ENCODE measurements at places on chromosomes 11 and 22.

GRCh38 chr11:73990730-73991129 is 8.1 kb upstream of the UCP2 start:
- no peak for DNase-seq

GRCh38 chr11:57568330-57568766 is 876 bp upstream of the UBE2L6 start:
- peak; percentile 97 for DNase-seq

GRCh38 chr22:23816156-23816976 is 22.4 kb downstream of the DERL3 start:
- DNase-seq, result no peak

DNA sequence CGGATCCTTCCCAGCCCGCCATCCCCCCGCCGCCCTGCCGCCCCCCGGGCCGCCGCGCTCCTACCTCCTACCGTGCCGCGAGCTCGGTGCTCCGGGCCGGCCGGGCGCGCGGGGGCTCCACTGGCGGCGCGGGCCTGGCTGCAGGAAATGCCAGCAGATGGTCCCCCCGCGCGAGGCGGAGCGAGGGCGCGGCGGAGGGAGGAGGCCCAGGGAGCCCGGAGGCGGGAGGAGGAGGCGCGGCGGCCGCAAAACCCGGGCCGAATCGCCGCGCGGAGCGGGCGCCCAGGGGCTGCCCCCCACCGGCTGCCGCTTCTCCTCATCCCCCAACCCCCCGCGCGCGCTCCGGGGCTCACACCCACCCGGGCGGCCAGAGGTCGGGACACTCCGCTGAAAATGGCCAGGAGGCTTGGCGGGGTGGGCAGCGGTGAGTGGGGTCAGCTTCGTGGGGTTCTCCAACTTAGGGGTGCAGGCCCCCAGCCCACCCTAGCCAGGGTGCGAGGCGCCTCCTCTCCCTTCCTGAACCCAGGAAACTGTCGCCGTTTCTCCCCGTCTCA is at the start of gene OSBPL5:
Gene OSBPL5 (minus strand): TSS at position 159 of the 554 bp plus-strand sequence. CDS start 36,162 bp downstream, outside the sequence.
- DNase-seq, result peak; percentile 81

DNA sequence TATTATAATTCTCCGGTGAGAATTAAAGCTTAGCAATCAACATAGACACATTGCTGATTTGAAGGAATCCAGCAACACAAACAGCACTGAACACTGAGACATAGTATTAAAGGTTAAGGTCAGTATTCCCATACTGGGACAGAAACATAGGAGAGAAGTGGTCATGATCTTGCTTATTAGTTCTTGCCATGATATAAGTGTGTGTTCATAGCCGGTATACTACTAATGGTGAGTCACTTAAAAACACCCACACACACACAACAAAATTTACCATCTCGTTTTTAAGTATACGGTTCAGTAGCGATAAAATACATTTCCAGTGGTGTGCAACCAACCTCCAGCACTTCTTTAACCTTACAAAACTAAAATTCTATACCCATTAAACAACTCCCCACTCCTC is 96.3 kb downstream of the C11orf65 start:
- no peak for DNase-seq

DNA sequence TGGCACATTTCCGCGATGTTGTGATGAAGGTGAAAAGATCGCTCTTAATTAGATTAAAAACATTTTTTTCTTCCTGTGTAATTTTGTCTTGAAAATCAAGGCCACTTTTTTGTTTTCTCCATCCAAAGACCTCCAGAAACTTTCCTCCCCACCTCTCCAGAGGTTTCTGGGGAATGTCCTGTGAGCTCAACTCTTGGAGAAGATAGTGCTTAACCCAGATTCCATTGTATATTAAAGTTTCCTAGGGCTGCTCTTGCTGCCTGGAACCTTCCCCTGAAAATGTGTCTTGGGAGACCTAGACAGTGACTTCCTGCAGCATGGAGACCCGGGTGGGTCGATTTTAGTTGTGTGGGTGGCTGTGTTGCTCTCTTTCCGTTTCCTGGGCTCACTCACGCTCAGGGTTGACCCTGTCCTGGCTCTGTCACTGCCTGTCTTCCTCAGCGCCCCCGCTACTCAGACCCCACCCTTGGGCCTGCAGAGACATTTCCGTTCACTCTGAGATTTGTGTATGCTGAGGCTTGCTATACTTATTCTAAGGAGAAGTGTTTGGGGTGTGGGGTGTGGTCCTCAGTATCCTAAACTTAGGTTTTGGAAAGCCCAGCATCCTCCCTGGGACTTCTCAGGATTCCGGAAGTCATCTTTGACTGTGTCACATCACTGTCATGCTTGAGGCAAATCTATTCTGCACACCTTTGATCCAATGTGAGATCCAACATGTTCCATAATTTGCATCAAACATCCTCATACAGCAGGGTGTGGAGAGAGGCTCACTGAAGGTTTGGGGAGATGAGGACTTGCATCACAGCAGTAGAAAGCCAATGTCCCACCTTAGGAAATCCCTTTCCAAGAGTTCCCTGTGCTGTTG is 47.2 kb downstream of the KCNQ1OT1 start:
- DNase-seq, result no peak

DNA sequence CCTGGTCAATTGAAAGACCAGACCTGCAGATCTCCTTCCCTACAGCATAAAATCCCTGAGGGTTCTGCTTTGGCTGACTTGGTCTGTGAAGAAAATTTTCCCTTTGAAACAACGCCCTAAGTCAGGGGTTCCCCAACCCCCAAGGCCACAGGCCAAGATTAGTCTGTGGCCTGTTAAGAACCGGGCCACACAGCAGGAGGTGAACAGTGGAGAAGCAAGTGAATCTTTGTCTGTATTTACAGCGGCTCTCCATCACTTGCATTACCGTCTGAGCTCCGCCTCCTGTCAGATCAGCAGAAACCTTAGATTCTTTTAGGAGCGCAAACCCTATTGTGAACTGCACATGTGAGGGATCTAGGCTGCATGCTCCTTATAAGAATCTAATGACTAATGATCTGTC is 38.2 kb downstream of the CCDC83 start:
- DNase-seq, result no peak

DNA sequence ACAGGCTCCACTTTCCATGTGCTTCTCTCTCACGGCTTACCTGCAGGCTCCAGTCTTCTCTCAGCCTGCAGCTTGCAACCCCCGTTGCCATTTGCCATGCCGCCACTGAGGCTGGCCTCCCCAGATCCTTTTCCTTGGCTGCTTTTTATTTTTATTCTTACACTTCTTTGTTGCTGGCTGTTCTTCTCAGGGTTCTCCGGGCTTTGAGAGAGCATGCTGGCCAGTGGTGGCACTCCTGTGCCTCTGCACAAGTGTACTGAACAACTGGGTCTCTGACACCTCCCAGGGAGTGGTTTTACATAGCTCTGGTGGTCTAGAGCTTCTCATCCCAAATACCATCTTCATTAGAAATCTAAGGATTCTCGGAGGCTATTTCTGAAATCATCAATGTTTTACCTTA is 241.7 kb upstream of the MTNR1B start:
- no peak for DNase-seq

GRCh38 chr22:32761251-32761903 is 40.1 kb upstream of the TIMP3 start:
- DNase-seq, result no peak

- no peak for DNase-seq
These were observed 249.1 kb downstream of the MIAT start for GRCh38 chr22:26906464-26906863.

GRCh38 chr11:14070896-14071295 is 108.4 kb downstream of the SPON1 start:
- DNase-seq, result no peak

GRCh38 chr22:32579529-32580220 is 105.1 kb downstream of the FBXO7 start:
- DNase-seq, result no peak

DNA sequence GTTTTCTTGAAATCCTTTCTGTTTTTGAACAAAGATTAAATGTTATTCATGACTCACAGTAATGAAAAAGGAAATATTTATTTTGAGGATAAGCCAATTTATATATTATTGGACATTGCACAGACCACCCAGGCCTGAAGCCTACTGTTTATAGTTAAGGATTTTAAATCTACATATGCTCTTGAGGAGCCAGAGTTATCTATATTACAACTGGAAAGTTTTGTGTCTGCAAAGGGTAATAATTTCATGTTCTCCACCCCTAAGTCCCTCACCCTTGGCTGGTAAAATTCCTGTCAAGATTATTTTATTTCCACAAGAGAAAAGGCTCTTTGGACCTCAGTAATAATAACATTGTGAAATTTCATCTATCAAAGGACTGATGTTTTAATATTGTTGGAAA is 228.2 kb downstream of the TMEM135 start:
- no peak for DNase-seq

DNA sequence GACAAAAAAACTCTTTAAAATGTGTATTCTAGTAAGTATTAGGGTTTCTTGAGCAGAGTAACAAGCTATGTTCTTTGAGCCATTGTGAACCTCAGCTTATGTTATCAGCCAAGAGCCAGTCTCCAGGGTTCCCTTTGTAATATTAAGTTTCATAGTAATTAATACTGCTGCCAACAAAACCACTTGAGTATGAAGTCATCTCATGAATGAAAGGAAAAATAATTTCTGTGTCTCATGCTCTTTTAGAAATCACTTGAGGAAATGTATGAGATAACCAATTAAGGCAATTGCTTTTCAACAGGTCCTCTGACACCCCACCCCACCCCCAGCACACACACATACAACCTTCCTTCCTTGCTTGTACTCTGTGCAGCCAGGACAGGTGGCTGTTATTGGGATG is 59.9 kb downstream of the BBOX1 start:
- no peak for DNase-seq

GRCh38 chr22:39908136-39908535 is 7.3 kb downstream of the GRAP2 start:
- DNase-seq, result no peak

DNA sequence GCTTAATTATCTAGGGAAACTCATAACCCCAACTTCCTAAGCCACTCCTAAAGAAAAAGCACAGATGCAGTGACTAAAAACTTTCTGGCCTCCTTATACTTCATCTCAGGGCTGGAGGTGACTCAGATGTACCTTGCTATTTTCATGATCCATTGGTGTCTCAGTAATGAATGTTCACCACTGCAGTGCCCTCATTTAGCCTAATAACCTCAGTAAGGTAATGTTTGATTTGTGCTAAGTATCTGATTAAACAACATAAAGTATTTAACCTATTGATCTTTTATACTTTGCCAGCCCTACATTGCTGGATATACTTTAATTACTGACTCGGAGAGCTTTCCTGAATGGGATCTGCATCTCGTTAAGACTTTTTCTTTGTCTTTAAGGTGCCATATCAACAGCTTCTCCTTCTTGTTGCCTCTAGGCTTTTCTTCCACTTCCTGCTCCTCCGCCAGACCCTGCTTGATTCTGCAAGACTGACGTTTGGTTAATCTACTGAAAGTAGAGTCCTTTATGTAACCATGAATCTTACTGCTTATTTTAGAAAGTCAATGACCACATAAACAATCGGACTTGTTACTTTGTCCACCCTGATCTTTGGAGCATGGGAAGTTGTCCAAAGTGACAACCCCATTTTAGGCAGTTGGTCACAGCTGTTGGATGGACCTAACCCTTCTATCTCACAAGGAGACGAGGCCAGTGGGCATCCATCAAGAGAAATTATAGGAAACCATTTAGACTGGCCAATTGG is 303.0 kb downstream of the ST3GAL4 start:
- no peak for DNase-seq

GRCh38 chr11:19931141-19931770 is 218.6 kb downstream of the NAV2 start:
- DNase-seq, result no peak

DNA sequence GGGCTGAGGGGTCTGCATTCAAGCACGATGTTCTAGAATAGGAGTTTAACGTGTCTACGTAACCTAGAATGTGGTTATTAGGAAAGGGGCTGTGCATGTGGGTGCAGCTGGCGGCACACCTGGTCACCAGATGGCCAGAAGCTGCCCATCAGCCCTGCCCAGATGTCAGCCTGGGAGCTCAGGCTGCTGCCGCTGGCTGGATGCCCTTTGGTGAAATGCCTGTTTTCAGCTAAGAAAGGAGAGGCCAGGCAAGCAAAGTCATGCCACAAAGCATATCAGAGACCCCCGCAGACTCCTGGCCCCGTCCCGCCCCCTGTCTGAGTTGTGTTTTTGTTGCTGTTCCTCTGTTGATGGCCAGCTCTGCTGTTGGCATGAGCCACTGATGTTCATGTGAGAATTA is 11.3 kb upstream of the ADORA2A start:
- DNase-seq, result no peak

DNA sequence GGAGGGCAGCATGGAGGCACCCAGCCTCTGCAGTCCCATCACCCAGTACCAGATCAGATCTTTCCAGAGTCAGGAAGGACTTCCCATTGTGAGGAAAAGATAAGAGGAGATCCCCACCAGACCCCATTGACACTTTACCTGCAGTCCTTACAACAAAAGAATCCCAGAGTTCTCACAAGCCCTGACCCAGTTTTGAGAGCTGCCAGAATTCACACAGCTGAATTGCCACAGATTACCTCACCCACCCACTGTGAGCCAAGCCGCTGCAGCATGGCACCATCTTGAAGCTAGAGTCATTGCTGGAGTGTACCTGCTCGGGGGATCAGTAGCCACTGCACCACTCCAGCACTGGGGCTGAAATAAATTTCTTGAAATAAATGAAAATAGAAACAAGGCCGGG is 91.8 kb upstream of the UBASH3B start:
- DNase-seq, result no peak

- peak; percentile 66 for DNase-seq
These were observed 720 bp downstream of the UFD1 start for GRCh38 chr22:19478045-19478900.

DNA sequence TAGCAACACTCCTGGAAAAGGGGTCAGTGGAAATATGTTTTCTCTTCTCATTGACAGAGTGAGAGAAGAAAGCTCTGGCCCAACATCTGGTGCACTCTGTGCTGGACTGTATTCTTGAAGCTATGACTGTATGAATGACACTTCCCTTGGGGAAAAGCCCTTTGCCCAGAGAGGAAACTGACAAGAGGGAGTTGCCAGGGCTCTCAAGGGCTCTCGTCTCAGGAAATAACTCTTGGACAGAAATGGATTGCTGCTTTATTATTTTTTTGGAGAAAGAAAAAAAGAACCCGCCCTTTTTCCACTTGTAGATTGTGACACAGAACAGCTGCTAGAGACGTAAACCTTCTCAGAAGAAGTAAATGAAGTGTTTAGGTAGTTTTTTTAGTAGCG is 11.4 kb downstream of the ETS1 start:
- DNase-seq, result no peak

DNA sequence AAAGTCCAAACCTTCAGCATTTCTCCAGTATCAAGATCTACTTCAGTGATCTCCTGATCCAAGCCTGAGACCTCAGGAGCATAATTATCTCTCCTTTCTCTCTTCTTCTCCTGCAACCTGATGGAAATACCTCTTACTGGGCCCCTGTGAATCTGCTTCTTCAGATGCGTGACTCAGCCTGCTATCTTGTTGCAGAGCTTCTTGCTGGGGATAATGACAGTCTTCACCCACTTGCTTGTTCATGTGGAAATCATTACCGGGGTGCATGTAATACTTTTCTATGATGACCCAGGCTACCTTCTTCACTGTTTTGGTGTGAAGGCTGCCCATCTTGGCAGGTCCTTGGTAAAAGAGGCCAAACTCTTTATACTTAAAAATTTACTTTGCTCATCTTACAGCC is 140.0 kb upstream of the POU2AF2 start:
- no peak for DNase-seq

GRCh38 chr22:37940698-37941376 is 12.6 kb downstream of the C22orf23 start:
- no peak for DNase-seq
